NCI-H1930 (cell line): ENCODE measurements at places on chromosomes 7 and 10.

GRCh38 chr10:7666253-7667023, at the start of gene ITIH5:
ITIH5 (minus strand) TSS chr10:7666966; CDS start chr10:7666892, 74 bp downstream.
- DNase-seq, result no peak

DNA sequence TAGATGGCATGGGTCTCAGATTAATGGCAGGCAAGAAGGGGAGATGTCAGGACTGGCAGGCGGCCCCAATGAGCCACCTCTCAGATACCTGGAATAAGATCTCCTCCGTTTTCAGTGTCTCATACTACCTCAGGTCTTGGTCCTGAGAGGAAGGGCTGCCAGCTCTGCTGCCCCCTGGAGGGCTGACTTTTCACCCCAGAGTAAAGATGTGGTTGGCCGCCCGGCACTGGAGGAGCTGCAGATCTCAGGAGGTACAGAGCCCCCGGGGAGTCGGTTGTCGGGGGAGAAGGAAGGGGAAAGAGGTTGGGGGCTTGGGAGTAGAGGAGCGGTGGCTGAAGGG, 642 bp upstream of the COL13A1 start:
- DNase-seq, result no peak

GRCh38 chr7:86164827-86165226, 478.9 kb upstream of the GRM3 start:
- DNase-seq, result no peak

DNA sequence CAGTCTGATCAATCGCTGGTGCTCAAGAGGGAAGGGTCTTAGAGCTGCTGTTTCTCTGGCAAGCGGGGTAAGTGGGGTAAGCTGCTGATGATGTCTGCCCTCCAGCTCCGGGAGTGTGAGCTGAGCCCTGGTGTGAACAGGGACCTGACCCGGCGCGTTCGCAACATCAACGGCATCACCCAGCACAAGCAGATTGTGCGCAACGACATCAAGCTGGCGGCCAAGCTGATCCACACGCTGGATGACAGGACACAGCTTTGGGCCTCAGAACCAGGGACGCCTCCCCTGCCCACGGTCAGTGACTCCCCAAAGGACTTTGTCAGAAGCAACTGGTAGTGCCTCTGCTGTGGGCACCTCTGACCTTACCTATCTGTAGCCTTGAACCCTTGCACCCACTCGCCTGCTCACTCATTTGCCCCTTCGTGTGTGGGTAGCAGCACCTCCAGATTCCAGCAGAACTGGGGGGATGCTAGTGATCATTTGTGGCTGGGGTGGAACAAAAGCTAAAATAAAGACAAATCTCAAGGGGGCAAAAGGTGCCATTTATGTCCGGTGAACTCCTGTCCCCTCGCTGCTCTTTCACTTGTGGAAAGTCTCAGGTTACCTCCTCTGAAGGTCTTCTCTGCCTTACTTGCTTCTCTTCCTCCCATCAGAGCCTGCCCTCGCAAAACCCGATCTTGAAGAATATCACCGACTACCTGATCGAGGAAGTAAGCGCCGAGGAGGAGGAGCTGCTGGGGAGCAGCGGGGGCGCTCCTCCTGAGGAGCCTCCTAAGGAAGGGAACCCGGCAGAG, 3.2 kb downstream of the UFSP1 start:
- no peak for DNase-seq

DNA sequence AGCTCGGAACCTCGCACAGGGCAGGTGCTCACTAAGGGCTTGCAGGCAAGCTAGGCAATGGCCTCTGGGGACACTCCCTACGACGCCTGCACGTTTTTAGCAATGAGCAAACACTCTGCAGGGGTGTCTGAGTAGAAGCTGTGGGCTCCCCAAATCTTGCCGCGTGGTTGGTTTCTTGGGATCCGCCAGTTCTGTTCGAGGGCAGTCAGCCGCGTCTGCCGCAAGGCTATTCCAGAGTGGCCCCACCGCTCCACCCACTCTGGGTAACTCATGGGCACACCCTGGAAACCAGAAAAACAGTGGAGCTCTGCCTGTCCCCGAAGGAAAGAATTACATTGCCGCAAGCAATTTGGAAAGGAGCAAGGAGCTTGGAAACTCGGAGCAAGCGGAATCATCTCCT, 189.3 kb upstream of the LYZL2 start:
- no peak for DNase-seq

DNA sequence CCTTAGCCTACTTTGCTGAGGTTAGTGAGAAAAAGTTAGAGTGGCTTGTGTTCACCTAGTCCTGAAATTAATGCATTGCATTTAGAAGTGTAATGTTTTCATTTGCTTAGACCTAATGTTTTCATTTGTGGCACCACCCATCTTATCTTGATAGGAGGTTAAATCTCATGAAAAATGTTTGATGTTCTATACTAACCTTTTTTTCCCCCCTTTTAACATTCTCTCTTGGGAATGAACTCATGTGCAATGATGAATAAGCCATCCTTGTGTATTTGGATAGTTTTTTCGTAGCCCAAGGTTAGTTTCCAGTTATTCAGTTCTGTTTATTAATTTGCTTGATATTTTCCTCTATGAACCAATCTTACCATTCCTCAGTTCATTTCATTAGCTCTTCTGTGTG, 2.8 kb downstream of the FHIP2A start:
- DNase-seq, result no peak

GRCh38 chr7:71691538-71691937, 559.6 kb downstream of the GALNT17 start:
- no peak for DNase-seq

- no peak for DNase-seq
Measured at GRCh38 chr10:122568551-122568950, 8.0 kb downstream of the DMBT1 start.

- DNase-seq, result no peak
Measured at GRCh38 chr10:59333701-59334100, 28.6 kb downstream of the FAM13C start.

DNA sequence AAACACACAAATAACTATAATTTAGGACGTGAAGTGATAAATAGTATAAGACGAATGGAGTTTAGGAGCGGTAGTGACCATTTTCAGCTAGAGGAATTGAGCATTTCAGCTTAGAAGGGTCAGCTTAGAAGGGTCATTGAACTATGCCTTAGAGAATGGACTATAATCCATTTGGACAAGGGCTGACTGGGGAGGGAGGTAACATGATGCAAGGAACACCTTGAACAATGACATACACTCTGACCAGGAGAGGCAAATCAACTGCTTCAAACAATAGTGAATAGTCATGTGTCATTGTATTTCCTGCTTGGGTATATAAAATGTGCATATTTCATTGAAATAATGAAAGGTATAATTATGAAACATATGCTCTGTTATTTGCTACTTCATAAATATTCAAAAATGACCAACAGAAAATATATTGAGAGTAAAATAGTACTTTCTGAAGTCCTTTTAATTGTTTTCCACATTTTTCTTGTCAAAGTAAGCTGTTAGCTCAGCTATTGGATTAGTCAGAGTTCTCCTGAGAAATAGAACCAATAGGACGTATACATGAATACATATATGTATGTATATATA, 40.5 kb upstream of the WASL start:
- no peak for DNase-seq

DNA sequence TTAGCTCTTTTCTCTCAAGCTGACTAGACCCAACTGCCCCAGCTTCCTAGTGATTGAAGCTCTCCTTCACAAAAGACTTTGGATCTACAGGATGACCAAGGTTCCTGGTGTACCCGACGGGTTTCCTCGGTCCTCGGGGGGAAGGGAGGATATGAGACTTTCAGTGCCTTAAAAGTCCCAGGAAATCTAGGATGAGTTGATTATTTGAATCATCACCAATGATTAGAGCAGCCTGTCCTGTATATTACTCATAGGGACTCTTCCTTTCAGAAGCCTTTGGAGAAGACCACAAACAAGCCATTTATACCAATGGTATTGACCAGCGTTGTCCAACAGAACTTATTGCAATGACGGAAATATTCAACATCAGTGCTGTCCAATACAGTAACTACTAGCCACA, 6.1 kb upstream of the ACTA2 start:
- no peak for DNase-seq

DNA sequence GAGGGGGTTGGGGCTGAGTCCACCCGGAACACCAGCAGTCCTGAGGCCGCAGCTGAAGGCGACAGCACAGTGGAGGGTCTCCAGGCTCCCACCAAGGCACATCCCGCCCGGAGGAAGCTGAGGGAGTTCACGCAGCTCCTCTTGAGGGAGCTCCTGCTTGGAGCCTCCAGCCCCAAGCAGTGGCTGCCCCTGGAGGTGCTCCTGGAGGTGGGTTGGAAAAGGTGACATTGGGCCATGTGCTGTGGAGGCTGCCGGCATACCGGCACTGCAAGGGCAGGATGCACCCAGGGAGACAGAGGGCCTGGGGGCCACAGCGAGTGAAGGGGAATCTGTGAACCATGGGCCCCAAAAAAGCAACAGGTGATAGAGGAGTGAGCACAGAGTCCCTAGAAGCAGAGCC, 119.4 kb downstream of the LRRC18 start:
- no peak for DNase-seq

DNA sequence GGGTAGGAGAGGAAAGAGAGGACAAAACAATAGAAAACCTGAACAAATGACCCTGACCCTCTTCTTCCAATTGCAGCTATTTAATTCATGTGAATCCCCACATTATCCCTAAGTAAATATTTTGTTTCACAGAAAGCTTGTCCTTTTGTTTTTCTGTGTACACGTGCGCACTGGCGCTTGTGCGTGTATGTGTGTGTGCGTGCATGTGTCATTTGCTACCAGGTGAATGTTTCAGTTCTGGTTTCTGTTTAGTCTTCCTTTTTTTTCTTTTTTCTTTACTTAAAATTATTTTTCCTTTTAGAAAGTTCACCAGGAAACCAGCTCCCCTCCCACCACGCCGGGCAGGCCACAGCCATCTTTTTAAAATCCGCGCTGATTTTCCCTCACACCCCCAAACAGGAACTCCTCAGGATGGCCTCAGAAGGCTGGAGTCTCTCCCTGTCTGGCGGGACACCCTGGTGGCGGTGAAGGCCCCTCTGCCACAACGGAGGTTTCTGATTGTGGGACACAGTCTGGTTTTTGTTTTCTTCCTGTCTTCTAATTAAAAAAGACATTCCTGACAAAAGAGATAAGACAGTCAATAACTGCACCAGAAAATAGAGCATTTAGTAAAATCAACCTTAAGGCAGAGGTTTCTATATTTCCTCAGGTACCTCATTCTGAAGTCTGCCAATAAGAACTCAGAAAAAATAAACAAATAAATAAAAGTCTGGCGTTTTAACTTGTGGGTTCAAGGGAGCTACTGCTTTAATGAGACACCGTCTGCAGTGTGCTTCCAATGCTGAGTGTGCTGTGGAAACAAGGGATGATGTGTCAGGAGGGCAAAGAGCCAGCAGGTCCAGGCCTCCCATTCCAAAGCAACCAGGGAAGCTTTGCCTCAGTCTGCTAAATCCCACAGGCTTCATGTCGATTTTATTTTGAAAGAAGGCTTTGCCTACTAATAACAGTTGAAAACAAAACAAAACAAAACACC, 17.4 kb downstream of the IRF5 start:
- DNase-seq, result peak; percentile 30

DNA sequence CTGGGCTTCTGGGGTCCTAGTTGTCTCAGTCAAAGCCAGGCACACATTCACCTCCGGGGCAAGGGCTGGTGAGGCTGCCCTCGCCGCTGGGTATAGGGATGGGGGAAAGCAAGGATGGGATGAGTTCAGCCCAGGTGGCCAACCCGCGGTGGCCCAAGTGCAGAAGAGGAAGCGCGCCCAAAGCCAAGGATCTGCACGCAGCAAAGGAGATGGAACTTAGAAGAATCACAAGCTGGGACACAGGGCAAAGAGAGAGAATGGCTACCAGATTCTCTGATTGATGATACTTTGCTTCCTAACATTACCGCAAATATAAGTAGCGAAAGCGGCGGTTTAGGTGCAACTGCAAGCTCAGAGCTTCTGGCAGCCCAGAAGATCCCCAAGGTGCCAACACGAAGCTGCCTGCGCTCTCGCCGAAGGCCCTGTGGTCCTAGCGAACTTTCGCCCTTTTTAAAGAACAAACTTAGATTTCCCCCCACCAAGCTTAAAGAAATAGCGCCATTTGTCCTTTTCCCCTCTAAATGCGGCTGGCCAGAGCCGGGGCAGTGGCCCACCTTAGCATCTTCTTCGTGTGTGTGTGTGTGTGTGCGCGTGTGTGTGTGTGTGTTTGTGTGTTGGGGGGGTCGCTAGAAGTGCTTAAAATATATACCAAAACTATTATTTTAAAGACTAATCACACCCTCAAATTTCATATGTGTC, 927 bp upstream of the MKX start:
- no peak for DNase-seq

GRCh38 chr10:42827201-42827600, 44.6 kb downstream of the BMS1 start:
- DNase-seq, result no peak

DNA sequence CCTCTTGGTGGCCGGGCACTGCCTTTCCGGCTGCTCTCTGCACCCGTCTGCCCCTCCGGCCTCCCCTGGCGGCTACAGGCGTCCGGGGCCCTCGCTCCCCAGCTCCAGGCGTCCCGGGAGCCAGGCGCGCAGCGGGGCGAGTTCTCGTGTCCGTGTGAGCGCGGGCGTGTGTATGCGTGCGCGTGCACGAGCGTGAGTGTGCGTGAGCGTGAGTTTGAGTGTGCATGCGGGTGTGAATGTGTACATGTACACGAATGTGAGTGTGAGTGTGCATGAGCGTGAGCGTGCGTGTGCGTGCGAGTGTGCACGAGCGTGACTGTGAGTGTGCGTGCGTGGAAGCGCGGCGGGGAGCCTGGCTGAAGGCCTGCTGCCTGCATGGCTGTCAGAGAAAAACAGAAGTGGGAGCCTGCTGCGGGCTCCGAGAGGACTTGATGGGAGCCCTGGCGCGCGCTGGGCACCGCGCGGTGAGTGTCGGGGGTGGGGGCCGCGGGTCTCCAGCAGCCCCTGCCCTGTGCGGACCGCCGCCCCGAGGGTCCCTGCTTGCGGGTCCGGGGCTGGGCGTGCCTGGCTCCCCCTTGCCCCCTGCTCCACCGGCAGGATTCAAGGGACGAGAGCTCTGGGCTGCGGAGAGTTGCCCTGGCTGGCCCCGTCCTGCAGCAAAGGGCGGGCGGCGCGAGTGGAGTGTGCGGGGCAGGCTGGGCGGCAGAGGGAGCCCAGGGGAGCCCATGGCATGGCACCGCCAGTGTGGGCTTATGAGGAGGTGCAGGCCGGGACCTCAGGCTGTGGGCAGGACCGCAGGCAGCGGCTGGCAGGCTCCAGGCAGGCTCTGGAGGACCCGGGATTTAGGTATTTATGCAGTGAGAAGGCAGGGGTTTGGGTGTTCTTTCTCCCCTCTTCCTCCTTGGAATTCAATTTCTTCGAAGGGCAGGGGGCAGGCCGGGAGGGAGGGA, 75.8 kb upstream of the EN2 start:
- DNase-seq, result no peak

GRCh38 chr10:85067955-85068354, 739.6 kb downstream of the CCSER2 start:
- no peak for DNase-seq

- no peak for DNase-seq
Measured at GRCh38 chr10:85612833-85613232, 753.8 kb downstream of the GRID1 start.

DNA sequence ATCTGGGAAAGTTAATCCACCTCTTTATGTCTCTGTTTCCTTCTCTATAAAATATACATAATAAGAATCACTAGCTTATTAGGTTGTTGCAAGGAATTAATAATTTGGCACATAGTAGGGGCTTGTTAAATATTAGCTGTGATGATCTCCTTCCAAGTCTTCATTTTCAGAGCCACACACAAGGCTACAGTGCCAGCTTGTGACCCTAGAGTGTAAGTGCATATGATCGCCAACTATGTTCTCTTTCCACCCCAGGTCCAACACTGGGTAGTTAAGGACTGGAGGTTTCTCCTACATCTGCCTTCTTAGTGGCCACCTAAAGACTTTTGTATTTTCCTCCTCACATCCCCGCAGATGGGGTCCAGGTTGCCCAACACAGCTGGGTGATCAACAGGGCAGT, 17.9 kb upstream of the ACSM6 start:
- no peak for DNase-seq

- no peak for DNase-seq
Measured at GRCh38 chr10:107546284-107546683, 381.8 kb upstream of the SORCS1 start.
